SK-N-DZ (cell line): ENCODE measurements at places on chromosomes 4 and X.

GRCh38 chr4:86013621-86014020 is 346.2 kb downstream of the MAPK10 start:
- DNase-seq: no peak

DNA sequence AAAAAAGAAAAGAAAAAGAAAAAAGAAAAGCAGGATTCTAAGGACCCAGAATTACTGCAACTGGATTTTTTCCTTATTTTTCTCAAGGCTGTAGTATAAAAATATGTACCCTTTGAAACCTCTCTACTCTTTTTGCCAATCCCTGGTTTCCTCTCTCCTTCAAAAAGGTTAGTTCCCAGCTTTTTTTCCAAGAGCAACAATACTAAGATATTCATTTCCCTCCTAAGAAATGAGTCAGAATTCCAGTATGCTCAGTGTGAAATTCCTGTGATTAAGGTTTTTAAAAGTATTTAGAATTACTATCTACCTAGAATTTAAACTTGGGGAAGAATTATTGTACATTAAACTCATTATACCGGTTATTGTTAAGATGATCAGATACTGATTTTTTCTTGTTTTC is 22.0 kb downstream of the SMIM14 start:
- no peak for DNase-seq

- no peak for DNase-seq
Measured at GRCh38 chrX:16416588-16416987, 233.4 kb upstream of the S100G start.

DNA sequence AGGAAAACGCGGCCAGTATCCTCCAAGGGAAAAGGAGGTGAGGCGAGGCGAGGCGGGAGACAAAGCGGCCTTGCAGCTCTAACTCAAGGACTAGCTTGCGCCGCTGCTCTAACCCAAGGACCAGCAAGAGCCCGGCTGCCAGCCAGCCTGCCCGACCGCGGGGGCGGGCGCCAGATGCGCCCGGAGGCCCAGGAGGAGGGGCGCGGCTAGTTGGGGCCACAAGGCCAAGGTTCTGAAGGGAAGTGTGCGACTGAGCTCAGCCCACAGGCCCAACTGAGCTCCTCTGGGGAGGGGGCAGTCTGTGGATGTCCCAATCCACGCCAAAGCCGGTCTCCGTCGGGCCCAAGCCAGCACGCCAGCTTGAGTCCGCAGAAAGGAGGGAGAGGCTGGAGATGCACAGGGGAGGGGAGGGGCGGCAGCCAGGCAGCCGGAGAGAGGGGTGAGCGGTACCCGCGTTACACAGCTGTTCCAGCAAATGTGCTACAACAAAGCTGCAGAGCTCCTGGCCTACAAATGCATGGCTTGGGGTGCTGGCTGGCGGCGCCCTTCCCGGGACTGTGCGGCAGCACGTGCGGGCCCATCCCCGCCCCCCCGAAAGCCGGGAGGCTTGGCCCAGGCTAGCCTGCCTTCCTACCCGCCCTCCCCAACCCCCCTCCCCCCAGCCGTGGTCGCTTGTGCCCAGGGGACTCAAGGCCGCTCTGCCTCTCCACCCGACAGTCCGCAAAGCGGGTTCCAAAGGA is 637 bp downstream of the AMER1 start:
- DNase-seq: peak; percentile 12

DNA sequence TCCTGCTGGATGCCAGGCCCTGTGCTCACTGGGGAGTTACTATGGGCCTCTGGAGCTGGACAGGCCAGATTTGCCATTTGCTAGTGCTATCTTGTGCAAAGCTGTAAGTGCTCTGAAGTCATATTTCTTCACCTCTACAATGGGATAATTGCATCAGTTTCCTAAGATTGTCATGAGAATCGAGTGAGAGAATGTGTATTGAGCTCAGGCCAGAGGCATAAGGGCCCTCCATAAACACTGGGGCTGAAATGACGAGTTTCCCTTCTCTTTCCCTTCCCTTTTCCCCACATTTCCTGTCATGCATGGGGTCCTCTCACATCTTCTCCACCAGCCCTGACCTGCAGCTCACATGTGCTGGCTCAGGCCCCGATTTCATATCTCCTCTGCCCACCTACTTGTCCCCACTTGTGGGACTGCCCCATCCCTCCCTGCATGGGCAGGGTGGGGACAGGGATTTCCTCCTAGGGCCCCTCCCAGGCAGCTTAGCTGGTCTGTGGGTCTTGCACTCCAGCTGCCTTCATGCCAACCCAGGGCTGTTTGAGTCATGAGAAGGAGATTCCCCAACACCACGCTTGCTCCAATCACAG is 358.8 kb downstream of the MID1IP1 start:
- DNase-seq: no peak

DNA sequence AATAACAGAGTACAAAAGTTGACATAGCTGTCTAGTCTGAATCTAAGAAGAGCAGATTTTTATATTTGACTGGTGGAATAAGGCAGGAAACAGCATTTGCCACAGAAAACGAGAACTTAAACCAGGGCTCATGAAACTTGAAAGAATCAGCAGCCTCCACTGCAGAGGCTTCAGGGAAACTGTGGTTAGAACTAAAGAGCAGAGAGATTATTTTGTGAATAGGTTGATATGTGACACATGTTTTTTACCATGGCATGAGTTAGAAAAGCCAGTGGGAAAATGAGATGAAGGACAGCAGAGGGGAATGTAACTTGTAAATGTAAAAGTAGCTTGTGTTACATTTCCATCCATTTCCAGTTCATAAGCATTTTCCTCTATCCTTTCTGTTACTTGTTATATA is 63.7 kb upstream of the CAMK2D start:
- DNase-seq: no peak

GRCh38 chr4:106546370-106546769 is 177.8 kb upstream of the GIMD1 start:
- DNase-seq: no peak

- no peak for DNase-seq
Measured at GRCh38 chr4:36716874-36717273, 435.5 kb downstream of the DTHD1 start.

GRCh38 chr4:18931643-18932377 is 910.3 kb upstream of the LCORL start:
- DNase-seq: peak; percentile 1

DNA sequence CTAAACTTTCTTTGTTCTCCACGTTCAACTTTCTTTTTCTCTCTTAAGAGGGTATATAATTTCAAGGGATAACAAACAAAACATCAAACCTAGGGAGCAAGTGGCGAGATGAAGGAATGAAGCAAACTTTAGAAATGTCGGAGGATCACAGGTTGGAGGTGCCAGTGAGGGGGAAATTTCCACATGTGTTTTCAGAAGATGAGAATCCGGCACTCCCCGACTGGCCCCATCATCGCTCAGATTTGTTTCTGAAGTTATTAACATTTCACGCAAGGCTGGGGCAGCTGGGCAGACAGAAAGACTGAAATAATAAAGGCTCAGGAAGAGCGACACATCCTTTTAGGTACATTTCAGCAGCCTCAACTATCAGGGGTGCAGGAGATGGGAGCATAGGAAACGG is 134.9 kb downstream of the SMIM20 start:
- no peak for DNase-seq

- DNase-seq: no peak
Measured at GRCh38 chr4:153010146-153010545, 74.0 kb downstream of the FHDC1 start.

- DNase-seq: no peak
Measured at GRCh38 chr4:183175631-183176232, 76.7 kb downstream of the WWC2 start.

- no peak for DNase-seq
Measured at GRCh38 chrX:257681-258289, 23.4 kb upstream of the PLCXD1 start.

- peak; percentile 40 for DNase-seq
Measured at GRCh38 chr4:94758700-94759399, 1.1 kb downstream of the BMPR1B start.

DNA sequence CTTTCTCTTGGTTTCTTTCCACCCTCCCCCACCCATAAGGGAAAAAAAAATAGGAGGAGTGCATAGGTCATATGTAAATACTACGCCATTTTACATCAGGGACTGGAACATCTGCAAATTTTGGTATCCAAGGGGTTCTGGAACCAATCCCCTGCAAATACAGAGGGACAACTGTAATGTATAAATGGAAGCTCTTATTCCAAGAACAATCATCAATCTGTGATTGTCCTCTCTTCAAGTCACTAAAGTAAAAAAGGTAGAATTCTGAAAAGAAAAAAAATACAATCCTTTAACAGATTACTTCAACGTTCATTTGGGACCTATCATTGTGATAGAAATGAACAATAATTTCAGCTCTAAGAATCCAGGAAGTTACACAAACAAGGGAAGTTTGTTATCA is 13.6 kb downstream of the PPA2 start:
- no peak for DNase-seq

DNA sequence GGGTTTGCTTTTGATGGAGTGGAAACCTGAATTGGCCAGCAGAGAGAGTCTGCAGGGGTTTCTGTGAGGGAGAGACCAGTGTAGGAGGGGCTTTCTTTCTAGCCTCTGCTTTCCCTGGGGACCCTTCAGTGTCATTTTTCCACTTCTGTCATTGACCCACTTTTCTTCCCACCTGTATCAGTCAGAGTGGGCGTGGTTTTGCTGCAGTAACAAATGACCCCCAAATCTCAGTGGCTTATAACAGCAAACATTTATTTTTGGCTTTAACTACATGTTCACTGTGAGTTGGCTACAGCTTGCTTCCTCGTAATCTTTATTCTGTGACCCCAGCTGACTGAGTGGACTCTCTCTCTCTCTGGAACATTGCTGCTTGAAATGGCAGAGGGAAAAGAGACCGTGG is 25.6 kb upstream of the PTTG2 start:
- DNase-seq: no peak

DNA sequence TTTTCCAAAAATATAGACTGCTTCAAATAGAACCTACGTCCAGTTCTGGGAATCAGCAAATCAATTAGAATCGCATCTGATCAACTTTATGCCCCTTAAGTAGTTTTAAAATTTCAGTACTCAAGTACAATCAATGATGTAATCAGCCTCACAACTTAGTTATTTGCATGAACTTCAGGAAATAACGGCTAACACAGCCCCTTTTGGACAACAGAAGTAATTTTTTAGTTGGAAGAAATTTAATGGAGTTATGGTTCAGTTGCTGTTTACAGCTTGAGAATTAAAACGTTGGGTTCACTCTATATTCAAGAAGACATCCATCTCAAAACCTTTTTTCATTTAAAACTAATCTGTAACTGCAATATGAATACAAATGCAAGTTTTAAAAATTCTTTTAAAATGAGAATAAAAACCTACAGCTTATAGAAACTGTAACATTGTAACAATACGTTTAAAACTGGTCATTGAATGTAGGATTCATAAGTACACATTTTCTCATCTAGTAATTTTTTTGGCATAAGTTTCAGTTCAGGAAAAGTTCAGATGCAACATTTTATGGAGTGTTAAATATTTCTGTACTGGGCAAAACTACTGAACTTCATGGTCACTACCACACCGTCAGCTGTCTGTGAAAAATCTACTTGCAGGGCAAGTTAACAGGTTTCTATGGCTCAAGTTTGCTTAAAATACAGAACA is 956 bp downstream of the TAPT1 start:
- no peak for DNase-seq

DNA sequence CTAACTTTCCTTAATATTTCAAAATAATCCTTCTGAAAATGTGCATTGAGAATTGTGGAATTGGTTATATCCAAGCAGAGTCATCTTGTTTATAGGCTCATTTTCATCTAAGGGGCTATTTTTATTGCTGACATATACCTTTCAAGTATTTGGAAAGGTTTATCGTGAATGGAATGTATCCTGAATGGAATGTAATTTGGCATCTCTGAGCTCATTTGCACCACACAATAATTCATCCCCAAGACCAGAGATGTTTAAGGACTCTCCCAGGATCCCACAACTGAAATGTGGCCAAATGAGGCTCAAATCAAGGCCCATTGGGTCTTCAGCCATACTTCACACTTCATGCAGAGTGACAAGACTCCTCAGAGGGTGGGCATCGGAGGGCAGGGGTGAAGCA is 7.5 kb upstream of the SETD7 start:
- DNase-seq: no peak

DNA sequence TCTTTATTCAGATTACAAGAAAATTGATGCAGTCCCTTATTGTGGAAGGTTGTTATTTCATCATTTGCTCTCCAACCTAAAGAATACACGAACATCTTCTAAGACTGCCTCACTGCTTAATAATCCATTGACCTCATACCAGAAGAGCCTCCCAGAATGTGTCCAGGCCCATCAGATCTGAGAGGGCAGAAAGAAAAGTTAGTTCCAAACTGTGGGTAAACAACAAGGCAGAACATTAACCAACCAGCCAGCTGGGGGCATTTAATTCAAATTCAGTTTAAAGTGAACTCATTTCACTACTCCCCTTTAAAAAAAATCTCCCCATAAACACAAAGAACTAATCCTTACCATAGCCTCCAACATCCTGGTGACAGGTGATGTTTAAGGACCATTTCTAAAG is 13.8 kb downstream of the GPC4 start:
- no peak for DNase-seq

- DNase-seq: no peak
Measured at GRCh38 chr4:176788248-176788647, 4.5 kb downstream of the VEGFC start.

DNA sequence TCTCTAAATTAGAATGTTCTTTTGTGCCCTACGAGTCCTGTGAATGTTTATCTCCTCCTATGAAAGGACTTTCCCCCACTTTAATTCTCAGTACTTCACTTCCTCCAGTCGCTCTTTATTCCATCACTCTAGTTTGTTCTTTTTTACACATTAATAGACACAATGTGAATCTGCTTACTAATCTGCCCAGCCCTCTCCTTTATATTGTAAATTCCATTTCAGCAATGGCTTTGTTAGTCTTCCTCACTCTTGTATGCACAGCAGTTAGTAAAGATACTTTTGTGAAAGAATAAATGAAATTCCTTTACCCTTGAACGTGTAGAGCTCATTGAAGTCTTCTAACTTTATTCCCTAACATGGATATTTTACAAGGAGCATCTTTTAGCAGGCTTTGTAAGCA is 255.3 kb downstream of the GALNTL6 start:
- DNase-seq: no peak

DNA sequence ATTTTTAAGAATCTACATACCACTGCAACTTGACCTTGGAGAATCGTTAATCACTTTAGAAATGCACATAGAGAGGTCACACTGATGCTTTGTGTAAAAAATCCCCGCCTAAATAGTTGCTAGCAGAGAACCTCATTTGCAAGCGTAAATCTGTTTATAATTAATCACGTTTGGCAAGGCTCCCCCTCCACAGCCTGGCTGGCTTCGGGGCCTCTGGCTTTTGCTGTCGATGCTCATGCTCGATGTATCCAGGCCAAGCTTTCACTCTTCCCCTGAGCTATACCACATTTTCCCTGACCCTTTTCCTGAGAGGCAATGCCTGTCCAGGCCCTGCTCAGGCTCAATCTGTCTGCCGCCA is 23.4 kb downstream of the CYTL1 start:
- no peak for DNase-seq

- DNase-seq: no peak
Measured at GRCh38 chrX:118215346-118215745, 98.7 kb upstream of the KLHL13 start.
